ENCODE measurements at places on chromosomes 13 and 19.

DNA sequence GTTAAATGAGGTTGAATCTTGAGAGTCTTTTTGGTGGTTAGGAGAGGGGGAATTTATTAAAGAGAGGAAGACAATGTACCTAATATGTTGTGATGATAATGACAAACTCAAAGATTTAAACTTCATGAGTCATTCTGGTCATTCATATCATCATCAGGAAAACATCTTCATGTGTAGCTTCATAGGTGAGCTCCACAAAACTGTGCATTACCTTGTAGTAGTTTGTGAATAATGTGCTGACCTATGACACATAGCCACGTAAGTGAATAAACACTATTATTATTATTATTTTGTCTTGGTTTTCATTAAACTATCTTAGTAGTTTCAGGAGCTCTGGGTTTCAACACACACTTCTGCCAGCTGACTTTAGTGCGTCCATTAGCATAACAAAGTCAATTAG lies 997 bp upstream of the GPC6 start:
- no peaks in the 10 kb centered on the region for H3K27me3 ChIP-seq
- H3K4me1 ChIP-seq: peaks cover 50% of the 10 kb centered on the region
- DNase-seq: no peak
- H3K27ac ChIP-seq: no peak overlapping the region
- H3K4me3 ChIP-seq: peak overlapping the region; percentile 98
- H3K36me3 ChIP-seq: no peaks in the 10 kb centered on the region

DNA sequence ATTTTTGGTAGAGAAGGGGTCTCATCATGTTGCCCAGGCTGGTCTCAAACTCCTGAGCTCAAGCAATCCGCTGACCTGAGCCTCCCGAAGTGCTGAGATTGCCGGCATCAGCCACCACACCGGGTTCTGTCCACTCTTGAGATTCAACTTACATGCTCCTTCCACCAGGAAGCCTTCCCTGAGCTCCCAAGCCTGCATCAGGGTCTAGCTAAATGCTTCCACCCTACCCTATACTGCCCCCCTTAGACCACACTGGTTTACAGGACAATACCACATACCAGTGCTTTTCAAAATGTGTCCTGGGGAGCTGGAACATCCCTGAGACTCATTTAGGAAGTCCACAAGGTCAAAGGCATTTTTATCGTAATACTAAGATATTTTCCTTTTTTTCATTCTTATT lies 15.1 kb upstream of the CACNG8 start:
- no peaks in the 10 kb centered on the region for H3K27me3 ChIP-seq
- no peaks in the 10 kb centered on the region for H3K4me1 ChIP-seq
- peak; percentile 21 for DNase-seq
- no peak overlapping the region for H3K27ac ChIP-seq
- no peaks in the 10 kb centered on the region for H3K36me3 ChIP-seq
- H3K4me3 ChIP-seq: no peak overlapping the region

- no peak overlapping the region for H3K4me3 ChIP-seq
- no peaks in the 10 kb centered on the region for H3K36me3 ChIP-seq
- H3K4me1 ChIP-seq: peaks cover 26% of the 10 kb centered on the region
- no peak overlapping the region for H3K27ac ChIP-seq
- DNase-seq: no peak
Observed at GRCh38 chr13:29805994-29806979, 44.1 kb downstream of the UBL3 start.

DNA sequence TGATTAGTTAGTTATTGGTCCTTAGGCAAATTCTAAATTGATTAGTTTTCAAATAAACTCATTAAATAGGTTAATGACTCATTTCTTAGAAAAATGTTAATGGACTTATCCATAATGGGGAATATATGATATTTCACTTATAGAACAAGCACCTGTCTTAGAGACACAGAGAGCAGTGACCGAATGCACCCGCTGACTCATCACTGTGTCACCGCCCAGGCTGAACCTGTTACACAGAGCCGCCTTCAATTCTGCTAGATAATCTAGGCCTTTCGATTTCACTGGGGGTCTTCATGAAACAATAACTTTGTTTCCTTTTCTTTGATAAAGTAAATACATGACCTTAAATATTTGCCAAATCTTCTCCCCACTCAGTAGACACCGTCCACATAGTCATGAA lies 13.1 kb downstream of the IRS2 start:
- H3K27me3 ChIP-seq: 0 out of 3 replicates have a peak, but pooled peaks cover 2% of the 10 kb centered on the region
- no peaks in the 10 kb centered on the region for H3K36me3 ChIP-seq
- H3K4me3 ChIP-seq: no peak overlapping the region
- no peaks in the 10 kb centered on the region for H3K4me1 ChIP-seq
- H3K27ac ChIP-seq: no peak overlapping the region

- peak within 1 kb of the TSS; percentile 79 for H3K4me3 ChIP-seq
- peaks cover 12% of the 10 kb centered on the region for H3K4me1 ChIP-seq
- no peaks in the 10 kb centered on the region for H3K36me3 ChIP-seq
- DNase-seq: peak; percentile 82
- no peaks in the 10 kb centered on the region for H3K27me3 ChIP-seq
- H3K27ac ChIP-seq: peak within 1 kb of the TSS; percentile 70
Observed at GRCh38 chr19:52734893-52735661, at the start of gene ZNF611. ZNF611 (minus strand) TSS chr19:52735044; CDS start chr19:52715894, 19,150 bp downstream.

DNA sequence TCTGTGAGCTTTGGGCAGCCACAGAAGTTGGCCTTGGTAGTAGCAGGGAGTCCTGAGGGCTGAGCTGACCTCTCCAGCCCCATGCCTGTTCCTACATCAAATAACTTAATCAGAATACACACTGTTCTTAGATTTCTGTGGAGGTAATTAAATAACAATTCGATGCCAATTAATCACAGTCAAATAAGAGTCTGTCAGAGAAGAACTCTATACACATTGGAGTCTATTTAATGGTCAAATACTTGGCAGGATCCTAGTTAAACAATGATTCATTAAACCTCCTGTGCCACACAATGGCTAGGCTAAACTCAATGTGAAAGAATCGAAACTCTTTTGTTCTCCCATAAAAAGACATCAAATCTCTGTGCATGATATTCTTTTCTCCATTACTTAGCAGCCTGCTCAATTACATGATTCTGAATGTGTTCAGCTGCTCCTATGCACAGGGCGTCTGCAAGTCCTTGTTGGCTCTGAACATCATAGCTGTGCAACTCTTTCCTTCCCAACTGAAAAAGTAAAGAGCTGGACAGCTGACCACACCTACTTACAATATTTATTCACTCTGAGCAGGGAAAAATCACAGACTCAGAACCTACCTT lies 173.1 kb downstream of the ABCC4 start:
- H3K27ac ChIP-seq: no peak overlapping the region
- no peak overlapping the region for H3K4me3 ChIP-seq
- no peaks in the 10 kb centered on the region for H3K36me3 ChIP-seq
- peaks cover 33% of the 10 kb centered on the region for H3K4me1 ChIP-seq
- DNase-seq: peak; percentile 12

GRCh38 chr13:49441846-49442245 lies 2.0 kb downstream of the CAB39L start:
- H3K27me3 ChIP-seq: no peaks in the 10 kb centered on the region
- DNase-seq: no peak
- H3K4me1 ChIP-seq: peaks cover 15% of the 10 kb centered on the region
- H3K36me3 ChIP-seq: no peaks in the 10 kb centered on the region
- no peak overlapping the region for H3K27ac ChIP-seq

DNA sequence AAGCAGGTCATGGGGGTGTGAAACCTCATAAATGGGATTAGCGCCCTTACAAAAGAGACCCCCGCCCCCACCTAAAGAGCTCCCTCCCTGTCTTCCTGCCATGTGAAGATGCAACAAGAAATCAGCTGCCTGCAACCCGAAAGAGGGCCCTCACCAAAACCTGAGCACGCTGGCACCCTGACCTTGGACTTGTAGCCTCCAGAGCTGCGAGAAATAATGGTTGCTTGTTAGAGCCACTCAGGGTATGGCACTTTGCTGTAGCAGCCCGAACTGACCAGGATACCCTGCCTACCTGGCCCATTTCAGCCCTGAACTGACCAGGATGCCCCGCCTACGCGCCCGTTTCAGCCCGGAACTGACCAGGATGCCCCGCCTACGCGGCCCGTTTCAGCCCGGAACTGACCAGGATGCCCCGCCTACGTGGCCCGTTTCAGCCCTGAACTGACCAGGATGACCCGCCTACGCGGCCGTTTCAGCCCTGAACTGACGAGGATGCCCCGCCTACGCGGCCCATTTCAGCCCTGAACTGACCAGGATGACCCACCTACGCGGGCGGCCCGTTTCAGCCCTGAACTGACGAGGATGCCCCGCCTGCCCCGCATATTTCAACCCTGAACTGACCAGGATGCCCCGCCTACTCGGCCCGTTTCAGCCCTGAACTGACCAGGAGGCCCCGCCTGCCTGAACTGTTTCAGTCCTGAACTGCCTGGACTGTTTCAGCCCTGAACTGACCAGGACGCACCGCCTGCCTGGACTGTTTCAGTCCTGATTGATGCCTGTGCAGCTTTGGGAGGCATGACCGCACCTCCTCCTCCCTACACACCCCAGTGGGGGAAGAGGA lies 120.0 kb downstream of the UQCRFS1 start:
- H3K27ac ChIP-seq: no peak overlapping the region
- no peak for DNase-seq
- H3K36me3 ChIP-seq: no peaks in the 10 kb centered on the region
- H3K27me3 ChIP-seq: no peaks in the 10 kb centered on the region

All from HepG2 (cell line).